ENCODE measurements at places on chromosomes 6 and 20.

GRCh38 chr6:41671376-41671775 is 33.1 kb downstream of the MDFI start:
- no peak for DNase-seq

- DNase-seq, result no peak
Measured at GRCh38 chr20:59811681-59812171, 121.7 kb downstream of the SYCP2 start.

DNA sequence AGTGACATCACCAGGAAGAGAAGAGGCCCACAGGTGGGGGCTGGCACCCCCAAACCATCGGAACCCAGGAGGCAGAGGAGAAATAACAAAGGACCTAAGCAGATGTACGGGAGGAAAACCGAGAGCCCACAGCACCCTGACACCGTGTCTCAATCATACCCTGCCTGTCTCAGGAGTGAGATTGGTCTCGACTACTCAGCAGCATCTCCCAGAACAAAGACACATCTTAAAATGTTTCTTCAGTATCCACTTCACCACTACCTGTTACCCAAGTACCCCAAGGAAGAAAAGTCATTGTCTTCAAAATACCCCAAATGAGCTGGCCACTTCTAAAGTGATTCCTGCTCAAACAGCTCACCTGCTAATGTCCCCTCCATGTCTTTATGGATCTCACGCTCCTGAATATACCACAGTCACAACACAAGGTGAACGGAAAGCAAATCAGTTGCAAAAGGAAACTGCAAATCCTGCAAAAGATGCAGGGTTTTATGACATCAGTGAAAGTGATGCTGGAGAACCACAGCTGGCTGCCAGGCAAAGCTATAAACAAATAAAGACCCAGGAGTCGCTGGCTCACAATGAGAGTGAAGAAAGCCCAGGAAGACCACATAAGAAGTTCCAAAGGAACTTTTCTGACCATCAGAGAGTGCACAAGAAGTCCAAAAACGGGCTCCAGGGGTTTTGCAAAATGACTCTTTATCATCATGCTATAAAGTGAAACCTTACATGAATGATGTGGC is 44.1 kb downstream of the PREX1 start:
- DNase-seq, result no peak

- no peak for DNase-seq
Measured at GRCh38 chr20:43516251-43516824, 8.8 kb downstream of the L3MBTL1 start.

DNA sequence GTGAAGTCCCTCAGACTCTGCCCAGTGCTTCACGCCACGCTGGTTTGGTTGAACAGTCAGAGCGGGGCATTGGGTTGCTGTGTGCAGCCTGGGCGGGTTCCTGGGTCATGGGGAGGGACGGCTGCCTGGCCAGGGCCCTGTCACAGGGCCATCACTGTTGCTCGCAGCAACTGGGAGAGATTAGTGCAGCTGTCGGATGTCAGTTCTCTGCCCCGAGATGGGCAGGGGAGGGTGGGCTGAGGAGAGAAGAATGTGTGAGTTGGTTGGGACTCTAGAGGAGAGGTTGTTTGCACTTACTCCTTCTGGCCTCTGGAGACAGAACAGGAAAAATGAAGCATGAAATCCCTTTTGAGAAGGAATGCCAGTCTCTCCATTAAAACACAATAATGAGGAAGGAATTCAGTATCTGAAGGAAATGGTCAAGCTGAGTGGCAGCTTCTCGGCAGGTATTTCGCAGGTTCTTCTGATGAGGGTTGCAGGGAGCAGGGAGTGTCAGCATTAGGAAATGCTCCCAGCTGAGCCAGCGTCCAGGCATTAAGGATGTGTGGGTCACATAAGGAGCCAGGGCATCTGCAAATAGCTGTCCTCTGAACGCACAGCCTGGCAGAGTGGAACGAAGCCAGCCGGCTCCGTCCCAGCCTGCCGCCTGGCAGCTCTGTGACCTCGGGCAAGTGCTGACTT is 95.9 kb downstream of the SSR1 start:
- DNase-seq, result no peak

- DNase-seq, result no peak
Measured at GRCh38 chr6:24761851-24762250, 12.9 kb upstream of the GMNN start.

DNA sequence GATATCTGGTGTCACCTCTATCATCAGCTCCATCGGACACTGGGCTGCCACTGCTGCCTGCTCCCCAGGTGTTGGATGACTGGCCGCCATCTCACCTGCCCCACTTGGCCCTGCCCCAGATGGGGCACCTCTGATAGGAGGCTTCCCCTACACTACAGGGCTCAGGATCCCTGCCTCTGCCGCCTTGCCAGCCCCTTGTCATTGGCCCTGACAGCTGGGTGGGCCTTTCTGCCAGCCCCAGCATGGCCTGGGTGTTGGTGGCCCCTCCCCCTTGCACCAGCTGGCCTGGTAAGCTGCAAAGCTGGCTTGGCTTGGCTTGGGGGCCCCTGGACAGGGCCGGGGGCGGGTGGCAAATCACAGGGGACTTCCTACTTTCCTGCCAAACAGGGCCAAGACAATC is 10.6 kb downstream of the PACSIN1 start:
- DNase-seq, result no peak

Data from endothelial cell of umbilical vein (primary cell).